ENCODE measurements at places on chromosomes 5 and 9. TPM values are rescaled to one million over a fixed set of nuclear protein-coding genes. Genes with fewer than 3 reads are reported as not detected.

GRCh38 chr5:142176255-142176654, 67.7 kb downstream of the NDFIP1 start:
- no peak for ATAC-seq

DNA sequence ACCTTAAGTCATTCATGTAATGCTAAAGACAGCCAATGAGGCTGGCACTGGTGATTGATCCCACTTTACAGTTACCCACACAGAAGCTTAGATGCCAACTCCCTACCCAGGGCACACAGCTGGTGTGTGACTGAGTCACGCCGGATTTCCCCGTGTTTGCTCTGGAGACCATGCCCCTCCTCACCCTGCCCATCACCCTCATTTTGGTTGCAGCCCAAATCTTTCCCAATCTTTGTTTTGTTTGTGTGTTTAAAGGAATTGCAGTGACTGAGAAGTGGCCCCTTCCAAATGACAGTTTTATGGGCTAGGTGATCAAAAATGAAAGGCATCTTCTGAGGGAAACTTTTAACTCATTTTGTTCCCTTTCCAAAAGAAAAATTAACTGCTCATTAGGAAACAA, 10.9 kb downstream of the FBXL7 start:
- no peak for ATAC-seq

GRCh38 chr5:135076051-135076491, 42.0 kb upstream of the PITX1 start:
- ATAC-seq: no peak

DNA sequence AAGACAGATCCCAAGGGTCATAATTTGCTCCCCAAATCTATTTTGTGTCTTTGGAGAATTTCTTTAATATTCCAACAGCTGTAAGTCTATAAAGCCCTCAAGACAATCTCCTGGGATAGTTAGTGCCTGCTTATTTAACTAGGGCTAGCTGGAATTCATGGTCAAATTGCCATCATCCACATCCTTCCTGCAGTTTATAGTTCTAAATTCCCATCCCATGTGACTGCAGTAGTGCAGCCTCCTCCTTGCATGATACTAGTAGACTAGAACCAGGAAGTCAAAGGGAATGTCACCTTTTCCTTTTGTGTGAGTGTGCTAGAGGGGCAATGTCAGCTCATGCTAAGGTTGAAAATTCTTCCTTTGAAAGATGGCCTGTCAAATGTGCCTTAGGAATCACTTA, 214.8 kb upstream of the PIK3R1 start:
- no peak for ATAC-seq

DNA sequence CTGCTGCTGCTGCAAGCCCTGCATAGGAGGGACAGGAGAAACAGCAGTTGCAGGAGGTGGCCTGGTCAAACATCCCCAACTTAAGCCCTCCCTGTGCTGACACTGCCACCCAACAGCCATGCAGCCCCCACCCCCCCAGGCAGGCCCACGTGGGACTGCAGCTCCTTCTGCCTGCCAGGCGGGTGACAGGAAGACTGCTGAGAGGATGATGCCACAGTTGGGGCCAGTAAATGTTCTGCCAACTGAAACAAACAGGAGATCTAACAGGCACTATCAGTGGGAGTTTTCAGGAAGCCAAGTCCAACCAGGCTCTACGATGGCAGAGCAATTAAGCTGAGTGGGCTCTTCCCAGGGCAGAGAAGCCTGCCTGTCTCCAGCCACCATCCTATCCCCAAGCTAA, 31.1 kb downstream of the DIRAS2 start:
- ATAC-seq: no peak

GRCh38 chr9:967436-967835, 9.0 kb upstream of the DMRT3 start:
- ATAC-seq: no peak

DNA sequence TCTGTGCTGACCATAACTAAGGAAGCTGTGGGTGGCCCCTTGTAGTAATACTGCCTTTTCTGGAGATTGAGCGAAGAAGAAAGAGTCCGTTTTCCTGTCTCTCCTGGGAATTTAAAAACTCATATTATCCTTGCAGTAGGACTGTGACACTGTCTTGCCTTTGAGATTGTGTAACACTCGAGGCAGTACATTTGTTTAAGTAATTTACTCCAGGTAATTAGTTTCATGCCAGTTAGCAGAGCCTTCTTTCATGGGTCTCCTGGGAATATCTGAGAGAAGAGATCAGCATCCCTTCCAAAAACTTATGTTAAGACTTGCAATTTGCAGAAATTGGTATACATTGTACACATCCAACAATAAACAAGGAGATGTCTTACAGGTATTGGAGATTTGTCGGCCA, 405.6 kb downstream of the DMRT2 start:
- ATAC-seq: no peak

Gene MTX3
- total RNA-seq: 16.5 TPM

DNA sequence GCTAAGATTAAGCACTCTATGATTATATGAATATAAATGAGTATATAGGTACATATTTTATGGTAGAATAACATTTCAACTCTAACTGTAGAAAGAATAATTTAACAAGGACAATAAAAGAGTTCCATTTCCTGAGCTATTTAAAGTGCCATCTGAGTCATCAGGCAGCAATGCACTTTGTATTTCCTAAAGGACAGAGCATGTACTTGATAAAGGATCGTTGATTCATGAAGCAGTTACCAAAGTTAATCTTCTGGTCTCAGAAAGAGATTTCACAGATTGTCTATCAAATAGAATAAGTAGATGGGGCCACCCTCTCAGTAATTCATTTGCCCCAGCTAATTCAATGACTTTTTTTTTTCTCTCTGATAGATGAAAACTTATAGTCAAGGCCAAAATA, 747.8 kb downstream of the CDH18 start:
- peak; percentile 82 for ATAC-seq

DNA sequence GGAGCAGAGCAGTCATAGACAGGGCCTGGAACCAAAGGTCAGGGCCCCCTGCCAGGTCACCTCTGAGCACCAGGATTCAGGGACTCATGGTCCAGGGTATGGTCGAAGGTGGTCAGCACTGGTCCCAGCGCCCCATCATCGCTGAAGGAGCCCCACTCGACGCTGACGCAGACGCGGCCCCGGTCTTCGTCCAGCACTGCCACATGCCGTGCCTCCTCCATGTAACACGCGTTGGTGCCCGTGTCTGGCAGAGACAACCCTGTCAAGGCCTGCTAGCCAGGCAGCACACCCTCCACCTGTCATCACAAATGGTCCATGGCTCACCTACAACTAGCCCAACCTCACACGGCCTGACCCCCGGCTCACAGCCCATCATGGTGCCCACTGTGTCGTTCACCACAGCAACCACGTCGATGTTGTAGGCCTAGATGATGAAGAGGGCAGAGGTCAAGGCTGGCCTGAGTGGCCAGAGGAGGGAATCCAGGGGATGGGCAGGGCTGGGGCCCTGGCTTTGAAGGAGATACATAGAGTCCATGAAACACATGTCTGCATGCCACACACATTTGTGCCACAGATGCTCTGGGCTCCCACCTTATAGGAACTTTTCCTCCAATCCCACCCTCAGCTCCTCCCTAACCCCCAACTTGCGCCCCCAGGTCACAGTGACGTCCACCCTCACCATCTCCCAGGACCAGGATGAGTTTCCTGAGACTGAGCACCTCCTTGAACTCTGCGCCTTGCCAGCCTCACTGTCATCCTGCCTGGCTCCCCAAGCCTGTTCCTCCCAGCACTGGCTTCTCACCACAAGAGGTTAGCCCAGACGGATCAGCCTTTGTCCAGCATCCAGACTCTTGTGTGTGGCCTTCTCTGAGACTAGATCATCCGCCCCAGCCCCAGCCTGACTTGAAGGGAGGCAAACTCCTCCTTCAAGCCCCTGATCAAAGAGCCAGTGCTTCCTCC, 9.5 kb downstream of the HK3 start:
- no peak for ATAC-seq

- no peak for ATAC-seq
Observed at GRCh38 chr9:100099722-100100042, 639 bp downstream of the INVS start.

DNA sequence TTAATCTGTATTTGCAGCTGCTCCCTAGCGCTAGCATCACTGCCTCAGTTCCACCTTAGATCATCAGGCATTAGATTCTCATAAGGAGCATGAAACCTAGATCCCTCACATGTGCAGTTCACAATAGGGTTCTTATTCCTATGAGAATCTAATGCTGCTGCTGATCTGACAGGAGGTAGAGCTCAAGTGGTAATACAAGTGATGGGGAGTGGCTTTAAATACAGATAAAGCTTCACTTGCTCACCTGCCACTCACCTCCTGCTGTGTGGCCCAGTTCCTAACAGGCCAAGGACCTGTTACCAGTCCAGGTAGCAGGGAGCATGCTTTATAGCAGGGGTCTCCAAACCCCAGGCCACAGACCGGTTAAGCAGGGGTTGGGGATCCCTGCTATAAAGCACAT, 22.6 kb upstream of the RNF20 start:
- no peak for ATAC-seq

DNA sequence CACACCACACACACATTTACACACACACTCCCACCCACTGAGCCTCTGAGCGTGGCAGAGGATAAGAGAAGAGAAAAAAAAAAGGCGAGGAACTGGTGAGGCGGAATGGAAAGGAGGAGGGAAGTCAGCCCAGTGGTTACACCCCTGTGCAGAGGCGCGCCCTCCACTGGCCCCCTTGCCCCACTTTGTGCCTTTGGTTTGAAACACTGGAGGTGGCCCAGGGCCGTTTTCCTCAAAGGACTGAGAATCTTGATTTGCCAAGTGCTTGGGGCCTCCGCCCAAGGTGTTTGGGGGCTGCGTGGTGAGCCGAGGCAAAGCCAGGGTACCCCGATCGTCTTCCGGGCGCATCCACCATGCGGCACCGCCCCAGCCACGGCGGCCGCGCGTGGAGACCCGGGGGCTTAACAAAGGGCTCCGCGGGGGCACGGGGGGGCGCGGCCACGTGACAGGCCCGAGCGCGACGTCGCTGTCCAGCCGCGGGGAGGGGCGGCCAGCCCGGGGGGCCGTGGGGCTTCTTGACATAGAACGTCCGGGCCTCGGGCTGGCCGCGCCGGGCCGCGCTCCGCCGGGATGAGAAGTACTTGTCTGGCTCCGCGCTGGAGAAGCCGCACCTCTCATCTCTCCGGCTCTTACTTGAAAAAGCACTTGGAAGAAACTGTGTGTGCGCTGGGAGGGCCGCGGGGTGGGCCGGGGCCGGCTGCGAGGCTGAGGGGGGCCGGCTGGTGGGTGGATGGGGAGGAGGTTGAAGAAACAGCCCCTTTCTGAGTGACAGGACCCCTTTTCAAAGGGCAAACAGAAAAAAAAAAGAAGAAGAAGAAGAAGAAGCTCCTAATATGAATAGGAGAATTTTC, 21.0 kb downstream of the NR2F1 start:
- no peak for ATAC-seq

Gene PCDHB2
- 0.43 TPM for total RNA-seq

GRCh38 chr5:23089286-23089685, 236.1 kb upstream of the CDH12 start:
- ATAC-seq: no peak

Gene FAM151B
- total RNA-seq: 3.0 TPM

GRCh38 chr9:30065888-30066287, 2318.6 kb upstream of the ACO1 start:
- ATAC-seq: no peak

GRCh38 chr5:127585661-127586060, 63.2 kb upstream of the CTXN3 start:
- ATAC-seq: peak; percentile 4

Gene SUSD1
- total RNA-seq: 13.5 TPM

Gene GARIN3
- total RNA-seq: 0.25 TPM

- no peak for ATAC-seq
Observed at GRCh38 chr9:3526997-3527940, 1.5 kb upstream of the RFX3 start.

Gene TMC1
- 1.7 TPM for total RNA-seq

- ATAC-seq: no peak
Observed at GRCh38 chr9:131214286-131214856, 61.9 kb downstream of the FAM78A start.

GRCh38 chr5:142182840-142183239, 74.3 kb downstream of the NDFIP1 start:
- ATAC-seq: no peak

GRCh38 chr9:97293207-97293721, 14.2 kb upstream of the CCDC180 start:
- peak; percentile 43 for ATAC-seq

DNA sequence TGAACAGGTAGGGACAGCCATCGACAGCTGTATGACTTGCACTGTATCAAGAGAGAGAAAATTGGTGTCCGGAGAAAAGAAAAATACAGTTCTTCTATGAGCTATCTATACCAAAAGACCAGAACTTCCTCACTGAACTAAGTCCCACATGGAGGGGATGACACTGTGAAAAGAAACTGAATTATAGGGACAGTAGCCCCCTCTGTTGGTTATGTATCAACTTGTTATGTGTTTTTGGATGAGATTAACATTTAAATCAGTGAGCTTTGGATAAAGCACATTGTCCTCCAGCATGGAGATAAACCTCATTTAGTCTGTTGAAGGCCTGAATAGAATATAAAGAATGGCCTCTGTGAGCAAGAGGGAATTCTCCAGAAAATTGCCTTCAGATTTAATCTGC, 176.6 kb upstream of the SH3GL2 start:
- peak; percentile 40 for ATAC-seq
